Activated CD4-positive, CD25-positive, alpha-beta regulatory T cell treated with anti-CD3 and anti-CD28 coated beads, Interleukin-2, amount 50 U/mL, for 16 hours (primary cell): ENCODE measurements at places on chromosomes 5 and 9.

GRCh38 chr9:92970467-92970923 lies 23.2 kb downstream of the FGD3 start:
- DNase-seq: no peak

DNA sequence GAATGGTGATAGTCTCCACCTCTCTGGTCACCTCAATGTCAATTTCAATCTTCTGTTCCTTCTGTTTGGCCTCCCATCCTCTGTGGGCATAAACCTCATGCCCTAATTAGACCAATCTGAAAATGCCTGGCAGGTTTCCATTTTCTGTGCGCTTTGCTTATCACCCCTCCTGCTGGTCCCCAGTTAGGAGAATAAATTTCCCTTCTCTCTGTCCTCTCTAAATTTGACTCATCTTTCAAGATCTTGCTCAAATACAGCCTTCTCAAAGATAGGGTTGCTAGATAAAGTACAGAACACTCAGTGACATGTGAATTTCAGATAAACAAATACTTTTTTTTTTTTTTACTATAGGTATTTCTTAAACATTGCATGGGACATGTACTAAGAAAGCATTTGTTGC lies 69.4 kb upstream of the CD180 start:
- DNase-seq: no peak

- no peak for DNase-seq
These were observed 27.2 kb downstream of the SLC6A7 start for GRCh38 chr5:150217038-150217437.

- no peak for DNase-seq
These were observed 58.9 kb downstream of the GNA14 start for GRCh38 chr9:77589046-77589795.

DNA sequence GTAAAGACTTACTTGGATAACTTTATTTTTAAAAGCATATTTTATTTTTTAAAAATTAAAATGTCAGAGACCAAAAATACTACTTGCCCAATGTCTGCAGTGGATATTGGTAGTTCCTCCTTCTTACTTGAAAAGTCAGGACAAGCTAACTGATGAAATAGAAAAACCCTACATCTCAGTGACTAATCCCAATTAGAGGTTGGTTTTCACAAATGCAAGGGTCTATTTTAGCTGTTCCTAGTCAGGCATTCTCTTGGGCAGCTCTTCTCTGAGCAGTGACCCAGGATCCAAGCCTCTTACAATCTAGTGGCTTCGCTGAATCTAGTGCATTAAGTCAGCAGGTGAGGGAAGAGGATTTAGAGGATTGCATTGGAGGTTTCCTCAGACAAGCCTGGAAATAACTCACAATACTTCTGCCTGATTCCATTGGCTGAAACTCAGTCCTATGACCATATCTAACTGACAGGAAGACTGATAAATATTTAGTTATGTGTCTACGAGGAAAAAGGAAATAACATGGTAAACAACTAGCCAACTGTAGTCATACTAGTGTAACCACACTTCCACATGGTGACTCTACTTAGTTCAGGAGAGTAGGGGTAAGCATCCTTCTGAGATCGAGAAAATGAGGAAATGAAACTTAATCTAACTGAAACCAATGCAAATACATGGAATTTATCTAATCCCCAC lies 34.2 kb upstream of the MIER3 start:
- no peak for DNase-seq

GRCh38 chr5:42830924-42831323 lies 19.2 kb upstream of the SELENOP start:
- DNase-seq: no peak

DNA sequence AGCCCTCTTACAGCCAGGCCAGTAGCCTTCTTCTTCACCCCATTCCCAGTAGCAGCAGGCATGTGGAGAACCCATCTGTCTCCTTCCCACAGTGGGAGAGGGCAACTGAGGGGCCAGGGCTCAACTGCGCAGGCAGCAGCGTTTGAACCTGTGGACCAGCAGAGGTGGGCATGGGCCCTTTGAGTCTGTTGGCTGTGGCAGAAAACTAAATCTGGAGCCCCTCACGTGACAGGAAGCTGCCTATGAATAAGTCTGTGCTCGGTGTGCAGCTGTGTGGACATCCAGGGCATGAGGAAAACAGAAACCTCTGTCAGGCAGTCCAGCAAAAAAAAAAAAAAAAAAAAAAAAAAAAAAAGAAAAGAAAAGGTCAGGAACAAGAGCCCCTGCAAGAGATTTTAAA lies 189.2 kb upstream of the NR3C1 start:
- no peak for DNase-seq

GRCh38 chr5:96660971-96661854 lies 963 bp upstream of the CAST start:
- DNase-seq: no peak
